Effector CD4-positive, alpha-beta T cell (primary cell): ENCODE measurements at places on chromosomes 6 and 20.

DNA sequence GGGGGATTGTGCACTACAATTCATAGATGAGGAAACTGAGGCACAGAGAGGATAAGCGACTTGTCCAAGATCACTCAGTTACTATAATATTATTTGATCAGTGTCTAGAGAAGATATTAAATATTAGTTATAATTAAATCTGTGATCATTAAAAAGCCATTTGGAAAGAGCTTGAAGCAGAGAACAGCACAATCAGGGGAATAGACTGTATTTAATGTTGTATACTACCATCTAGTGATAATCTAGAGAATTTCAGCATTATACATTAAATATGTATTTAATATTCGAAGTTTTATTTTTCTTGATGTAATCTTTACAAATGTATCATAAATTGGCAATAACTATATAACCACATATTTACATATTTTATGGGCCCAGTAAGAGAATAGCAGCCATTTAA, 20.1 kb upstream of the MTCL3 start:
- DNase-seq, result no peak

DNA sequence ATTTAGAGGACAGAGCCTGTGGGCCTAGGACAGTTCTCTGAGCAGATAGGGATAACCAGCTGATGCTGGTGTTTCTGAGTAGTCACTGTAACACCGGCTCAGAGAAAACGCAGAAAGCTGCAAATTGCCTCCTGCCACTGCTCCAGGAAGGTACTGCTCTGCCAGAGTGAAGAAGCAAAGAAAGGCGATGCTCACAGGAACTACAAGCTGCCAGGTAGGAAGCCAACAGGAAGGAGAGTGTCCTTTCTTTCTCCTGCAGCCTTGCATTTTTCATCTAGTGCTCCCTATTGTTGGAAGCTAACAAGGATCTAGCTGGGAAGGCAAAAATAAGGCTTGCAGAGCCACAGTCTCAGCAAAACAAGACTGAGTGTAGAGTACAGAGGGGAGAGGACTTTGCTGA, 70.7 kb upstream of the RAB32 start:
- no peak for DNase-seq

DNA sequence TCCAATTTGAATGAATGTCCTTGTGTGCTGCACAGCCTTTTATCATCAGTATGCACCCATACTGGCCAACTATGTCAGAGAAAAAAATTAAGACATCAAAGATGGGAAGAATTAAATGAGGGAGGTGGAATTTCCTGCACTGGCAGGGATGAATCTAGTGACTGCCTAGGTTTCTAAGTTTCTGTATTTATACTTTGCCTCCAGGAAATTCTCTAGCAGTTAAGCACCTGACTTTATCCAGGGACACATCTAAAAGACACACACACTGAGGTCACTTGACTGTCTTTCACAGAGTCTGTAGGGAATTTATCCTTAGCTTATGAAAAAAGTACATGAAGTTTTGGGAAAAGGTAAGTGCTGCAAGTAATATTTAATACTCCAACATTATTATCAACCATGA, 636.5 kb upstream of the PTCHD4 start:
- no peak for DNase-seq

- no peak for DNase-seq
Measured at GRCh38 chr6:111701146-111701545, 95.5 kb upstream of the TRAF3IP2 start.

- no peak for DNase-seq
Measured at GRCh38 chr20:9942736-9943135, 92.1 kb upstream of the ANKEF1 start.

GRCh38 chr6:71982389-71982788, 96.0 kb downstream of the RIMS1 start:
- no peak for DNase-seq

- DNase-seq, result no peak
Measured at GRCh38 chr6:162441991-162442390, 285.6 kb downstream of the PRKN start.

GRCh38 chr6:81295310-81295709, 457.2 kb downstream of the TENT5A start:
- DNase-seq, result no peak

- DNase-seq, result no peak
Measured at GRCh38 chr6:38443352-38444144, 196.2 kb downstream of the BTBD9 start.

DNA sequence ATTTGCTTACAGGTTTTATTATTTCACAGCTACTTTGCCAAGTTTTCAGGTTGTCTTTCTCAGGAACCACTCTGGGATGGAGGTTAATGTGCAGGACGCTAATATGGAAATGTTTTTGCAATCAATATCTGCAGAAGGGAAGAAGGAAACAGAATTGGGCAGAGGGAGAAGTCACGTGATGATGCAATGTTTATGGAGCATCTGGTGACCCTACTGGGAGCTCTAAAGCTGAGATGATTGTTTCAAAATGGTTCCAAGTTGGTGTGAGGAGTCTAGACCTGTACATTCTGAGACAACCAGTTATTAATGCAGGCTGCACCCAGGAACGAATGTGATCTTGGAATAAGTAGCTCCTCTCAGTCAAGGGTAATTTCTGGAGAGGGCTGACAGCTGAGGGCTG, 905.4 kb upstream of the FLRT3 start:
- no peak for DNase-seq

DNA sequence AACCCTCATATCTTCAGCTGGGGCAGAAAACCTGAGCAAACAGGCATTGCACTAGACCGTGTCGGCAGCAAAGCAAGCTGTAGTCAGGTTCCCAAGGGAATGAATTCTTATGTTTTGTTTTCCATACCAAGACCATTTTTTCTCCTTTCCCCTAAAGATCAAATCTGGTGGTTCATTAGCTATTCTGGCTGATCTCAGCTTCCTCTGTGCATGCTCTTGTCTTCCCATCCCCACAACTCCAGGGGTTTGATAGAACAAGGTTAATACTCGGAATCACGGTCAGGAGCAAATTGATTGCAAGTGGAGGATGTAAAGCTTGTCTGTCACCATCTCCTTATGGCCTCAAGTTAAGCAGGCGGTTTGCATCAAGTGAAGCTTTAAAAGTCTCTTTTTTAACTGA, 778.8 kb downstream of the KIF16B start:
- DNase-seq, result no peak
